ENCODE measurements at places on chromosomes 2 and 18. TPM values are rescaled to one million over a fixed set of nuclear protein-coding genes. Genes with fewer than 3 reads are reported as not detected.

Gene ADRA2B
- total RNA-seq = 0.55 TPM

Gene DHRS9
- not detected for total RNA-seq

Gene STON1
- 1.7 TPM for total RNA-seq

Gene NYAP2
- 0.30 TPM for total RNA-seq

Gene CCDC121
- total RNA-seq = 2.9 TPM

Gene NETO1
- not detected for total RNA-seq

Gene CDH2
- 8.5 TPM for total RNA-seq

Gene C2orf80
- total RNA-seq = not detected

Gene MOCOS
- total RNA-seq = 30.4 TPM

Gene ACADL
- total RNA-seq = 0.24 TPM

Gene HOXD3
- total RNA-seq = not detected

Gene RNU2-63P
- total RNA-seq = 3.9 TPM
